ENCODE measurements at places on chromosomes 1 and 21.

- H3K4me1 ChIP-seq, result peaks cover 2% of the 10 kb centered on the region
- peaks cover 41% of the 10 kb centered on the region for H3K27me3 ChIP-seq
- no peak overlapping the region for H3K4me3 ChIP-seq
Observed at GRCh38 chr1:165403835-165404482, 41.0 kb downstream of the RXRG start.

GRCh38 chr1:248812736-248813425 lies 12.8 kb downstream of the SH3BP5L start:
- H3K4me3 ChIP-seq, result no peak overlapping the region
- H3K27me3 ChIP-seq, result no peaks in the 10 kb centered on the region
- no peak overlapping the region for H3K27ac ChIP-seq
- peaks cover 12% of the 10 kb centered on the region for H3K4me1 ChIP-seq
- H3K36me3 ChIP-seq, result peaks cover 17% of the 10 kb centered on the region

- peak overlapping the region; percentile 100 for H3K4me3 ChIP-seq
- no peaks in the 10 kb centered on the region for H3K27me3 ChIP-seq
- H3K27ac ChIP-seq, result peak overlapping the region; percentile 98
- H3K36me3 ChIP-seq, result peaks cover 26% of the 10 kb centered on the region
- peaks cover 34% of the 10 kb centered on the region for H3K4me1 ChIP-seq
Observed at GRCh38 chr1:46301406-46301807, 2.0 kb downstream of the LRRC41 start.

GRCh38 chr1:21497466-21498061 lies 11.7 kb upstream of the ALPL start:
- no peaks in the 10 kb centered on the region for H3K36me3 ChIP-seq
- H3K27me3 ChIP-seq, result peaks cover 28% of the 10 kb centered on the region
- no peak for DNase-seq
- H3K27ac ChIP-seq, result no peak overlapping the region
- no peaks in the 10 kb centered on the region for H3K4me1 ChIP-seq
- H3K4me3 ChIP-seq, result no peak overlapping the region

GRCh38 chr1:87449348-87449963 lies 120.8 kb downstream of the LMO4 start:
- peak; percentile 74 for DNase-seq
- H3K4me3 ChIP-seq, result peak overlapping the region; percentile 57
- peaks cover 2% of the 10 kb centered on the region for H3K27me3 ChIP-seq
- H3K4me1 ChIP-seq, result peaks cover 24% of the 10 kb centered on the region
- peaks cover 7% of the 10 kb centered on the region for H3K36me3 ChIP-seq

GRCh38 chr1:202063093-202063492 lies 52.7 kb downstream of the ELF3 start:
- H3K27me3 ChIP-seq, result peaks cover 16% of the 10 kb centered on the region
- H3K27ac ChIP-seq, result no peak overlapping the region
- no peak for DNase-seq
- H3K36me3 ChIP-seq, result no peaks in the 10 kb centered on the region
- H3K4me1 ChIP-seq, result no peaks in the 10 kb centered on the region

DNA sequence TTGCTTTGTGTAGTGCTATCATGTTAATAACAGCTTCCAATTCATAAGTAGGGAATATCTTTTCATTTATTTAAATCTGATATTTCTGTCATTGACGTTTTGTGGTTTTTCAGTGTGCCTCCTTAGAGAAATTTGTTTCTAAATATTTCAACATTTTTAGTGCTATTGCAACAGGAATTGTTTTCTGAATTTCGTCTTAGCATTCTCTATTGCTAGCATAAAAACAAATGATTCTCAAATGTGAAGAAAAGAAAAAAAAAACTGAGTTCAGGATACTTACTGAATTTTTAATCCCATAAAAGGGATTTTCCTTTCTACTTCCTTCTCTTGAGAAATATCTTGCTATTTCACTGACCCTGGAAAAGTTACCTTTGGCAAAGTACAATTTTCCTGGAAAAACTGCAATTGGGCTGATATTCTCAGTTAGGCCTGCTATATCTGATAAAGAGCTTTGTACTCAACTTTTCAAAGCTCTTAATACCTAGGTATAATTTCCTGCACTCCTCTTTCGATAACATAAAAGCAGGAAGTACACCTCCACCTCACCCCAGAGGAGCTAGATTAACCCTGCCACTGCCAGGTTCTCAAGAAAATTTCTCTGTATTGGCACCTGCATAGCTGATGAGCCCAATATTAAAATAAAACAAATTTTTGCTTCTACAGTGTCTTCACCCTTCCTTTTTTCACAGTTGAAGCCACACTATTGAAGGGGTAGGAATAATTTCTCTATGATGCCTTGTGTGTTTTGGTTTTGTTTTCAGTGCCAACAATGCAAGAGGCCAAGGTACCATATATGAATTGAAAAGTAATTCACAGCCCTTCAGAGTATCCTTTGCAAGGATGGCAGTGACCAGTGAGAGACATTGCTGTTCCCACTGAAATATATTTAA lies 35.6 kb downstream of the PTPN14 start:
- H3K27me3 ChIP-seq, result peaks cover 26% of the 10 kb centered on the region
- no peaks in the 10 kb centered on the region for H3K4me1 ChIP-seq
- H3K27ac ChIP-seq, result no peak overlapping the region
- H3K4me3 ChIP-seq, result no peak overlapping the region

DNA sequence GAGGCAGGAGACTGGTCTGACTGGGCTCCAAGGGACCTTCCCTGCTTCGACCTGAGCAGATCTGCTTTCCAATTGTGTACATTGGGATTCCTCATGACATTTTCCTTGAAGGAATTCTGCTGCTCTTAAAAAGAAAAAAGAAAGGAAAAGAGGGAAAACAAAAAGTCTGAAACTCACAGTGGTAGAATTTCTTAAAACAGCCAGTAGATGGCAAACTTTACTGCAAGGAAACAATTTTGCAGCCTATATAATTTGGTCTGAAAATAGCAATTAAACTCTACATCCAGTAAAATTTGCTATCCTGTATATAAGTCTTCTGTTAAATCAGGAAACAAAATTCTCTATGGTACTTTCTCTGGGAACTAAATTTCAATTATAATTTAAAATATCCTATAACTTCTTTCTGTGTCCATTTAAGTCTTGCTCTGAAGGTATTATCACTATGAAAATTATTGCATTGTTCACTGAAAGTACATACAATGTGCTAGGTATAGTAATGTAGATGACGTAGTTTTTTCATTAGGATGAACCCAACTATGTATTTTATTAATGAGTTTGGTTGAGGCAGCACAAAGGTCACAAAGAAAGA lies 59.8 kb downstream of the CRB1 start:
- no peak for DNase-seq
- H3K4me3 ChIP-seq, result no peak overlapping the region
- H3K27me3 ChIP-seq, result peaks cover 9% of the 10 kb centered on the region
- no peak overlapping the region for H3K27ac ChIP-seq
- H3K36me3 ChIP-seq, result no peaks in the 10 kb centered on the region

DNA sequence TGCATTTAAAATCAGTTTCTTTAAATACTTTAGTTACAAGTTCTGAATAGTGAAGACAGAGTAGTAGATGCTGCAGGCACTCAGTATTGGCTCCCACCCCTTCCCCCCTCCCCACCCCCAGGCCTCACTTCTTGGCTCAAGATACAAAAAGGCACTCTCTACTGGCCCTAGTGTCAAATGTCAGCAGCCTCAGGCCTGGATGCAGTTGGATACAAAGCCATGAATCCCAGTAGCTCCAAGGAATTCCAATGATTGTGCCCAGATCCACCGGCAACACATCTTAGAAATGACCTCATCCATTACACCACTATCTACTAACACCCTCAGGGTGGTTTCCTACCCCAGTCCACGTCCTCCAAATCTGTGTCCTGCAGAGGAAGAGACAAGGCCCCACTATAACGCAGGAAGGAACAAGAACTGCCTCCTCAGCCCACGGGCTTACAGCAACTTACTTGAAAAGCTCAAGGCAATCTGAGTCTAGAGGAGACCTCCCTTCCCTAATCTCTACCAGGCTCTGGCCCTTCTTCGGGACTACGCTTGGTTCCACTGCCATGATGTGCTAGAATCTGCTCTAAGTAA lies 17.6 kb downstream of the ACADM start:
- H3K4me3 ChIP-seq, result no peak overlapping the region
- no peak for DNase-seq
- H3K36me3 ChIP-seq, result peaks cover 32% of the 10 kb centered on the region
- H3K4me1 ChIP-seq, result peaks cover 4% of the 10 kb centered on the region
- H3K27me3 ChIP-seq, result no peaks in the 10 kb centered on the region

- no peaks in the 10 kb centered on the region for H3K4me1 ChIP-seq
- no peaks in the 10 kb centered on the region for H3K36me3 ChIP-seq
- DNase-seq, result no peak
Observed at GRCh38 chr1:201265756-201266155, 17.6 kb upstream of the PKP1 start.

DNA sequence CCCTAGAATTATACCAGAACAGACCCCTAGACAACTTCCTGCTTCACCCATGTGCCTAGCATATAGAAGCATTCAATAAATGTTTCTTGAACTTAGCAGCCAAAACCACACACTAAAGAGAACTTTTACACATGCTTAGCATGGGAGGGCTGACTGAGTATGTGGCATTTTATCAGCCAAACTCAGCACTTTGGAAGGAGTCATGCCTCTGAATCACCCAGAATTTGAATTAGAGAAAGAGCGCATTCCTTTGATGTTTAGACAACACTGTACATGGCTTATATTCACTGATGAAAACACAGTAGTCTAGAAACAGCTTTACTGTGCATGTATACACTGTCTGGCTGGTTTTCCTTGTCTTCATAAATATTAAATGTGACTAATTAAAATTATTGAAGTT lies 26.1 kb downstream of the SPAG17 start:
- no peaks in the 10 kb centered on the region for H3K27me3 ChIP-seq
- no peak overlapping the region for H3K4me3 ChIP-seq
- DNase-seq, result no peak
- no peaks in the 10 kb centered on the region for H3K36me3 ChIP-seq
- H3K27ac ChIP-seq, result no peak overlapping the region

DNA sequence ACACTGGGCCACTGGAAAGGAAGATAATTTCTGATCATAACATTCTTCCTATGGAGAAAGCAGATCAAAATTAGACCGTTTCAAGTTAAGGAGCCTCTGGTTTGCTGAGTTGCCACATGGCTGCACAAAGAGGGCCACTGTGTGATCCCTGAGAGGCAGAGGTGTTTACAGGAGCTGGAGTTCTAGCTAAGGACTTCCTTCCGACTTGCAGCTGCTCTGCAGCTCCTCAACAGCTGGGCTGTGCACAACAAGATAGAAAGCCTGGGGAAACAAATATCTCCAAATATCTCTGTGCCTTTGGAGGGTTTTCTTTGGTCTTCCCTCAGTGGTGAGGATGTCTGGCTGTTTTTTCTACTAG lies 26.8 kb downstream of the GADD45A start:
- no peak for DNase-seq
- no peak overlapping the region for H3K4me3 ChIP-seq
- no peak overlapping the region for H3K27ac ChIP-seq
- H3K36me3 ChIP-seq, result no peaks in the 10 kb centered on the region
- H3K27me3 ChIP-seq, result no peaks in the 10 kb centered on the region

GRCh38 chr1:114691061-114691460 lies 4.3 kb downstream of the AMPD1 start:
- no peak for DNase-seq
- no peaks in the 10 kb centered on the region for H3K4me1 ChIP-seq
- peaks cover 31% of the 10 kb centered on the region for H3K27me3 ChIP-seq
- H3K27ac ChIP-seq, result no peak overlapping the region
- H3K4me3 ChIP-seq, result no peak overlapping the region

- H3K27ac ChIP-seq, result no peak overlapping the region
- peaks cover 9% of the 10 kb centered on the region for H3K4me1 ChIP-seq
- no peaks in the 10 kb centered on the region for H3K36me3 ChIP-seq
- peaks cover 62% of the 10 kb centered on the region for H3K27me3 ChIP-seq
- no peak for DNase-seq
Observed at GRCh38 chr1:214547747-214548146, 3.7 kb downstream of the PTPN14 start.

DNA sequence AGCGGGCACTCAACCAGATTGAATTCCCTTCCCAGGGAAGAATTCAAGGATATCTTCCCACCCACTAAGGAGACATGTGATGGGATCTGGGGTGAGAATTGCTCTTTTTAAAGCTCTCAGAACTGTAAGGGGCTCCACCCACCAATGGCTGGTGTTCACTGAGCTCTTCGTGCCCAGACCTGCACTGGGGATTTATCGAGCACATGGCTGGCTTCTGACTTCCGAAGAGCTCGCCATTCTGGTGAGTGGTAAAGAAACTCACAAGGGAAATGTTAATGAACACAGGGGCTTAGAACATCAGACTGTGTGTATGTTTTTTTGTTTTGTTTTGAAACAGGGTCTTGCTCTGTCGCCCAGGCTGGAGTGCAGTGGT lies 9.8 kb downstream of the PADI3 start:
- H3K36me3 ChIP-seq, result no peaks in the 10 kb centered on the region
- H3K4me1 ChIP-seq, result no peaks in the 10 kb centered on the region
- H3K27ac ChIP-seq, result no peak overlapping the region
- H3K4me3 ChIP-seq, result no peak overlapping the region
- H3K27me3 ChIP-seq, result peaks cover 11% of the 10 kb centered on the region
- DNase-seq, result no peak

DNA sequence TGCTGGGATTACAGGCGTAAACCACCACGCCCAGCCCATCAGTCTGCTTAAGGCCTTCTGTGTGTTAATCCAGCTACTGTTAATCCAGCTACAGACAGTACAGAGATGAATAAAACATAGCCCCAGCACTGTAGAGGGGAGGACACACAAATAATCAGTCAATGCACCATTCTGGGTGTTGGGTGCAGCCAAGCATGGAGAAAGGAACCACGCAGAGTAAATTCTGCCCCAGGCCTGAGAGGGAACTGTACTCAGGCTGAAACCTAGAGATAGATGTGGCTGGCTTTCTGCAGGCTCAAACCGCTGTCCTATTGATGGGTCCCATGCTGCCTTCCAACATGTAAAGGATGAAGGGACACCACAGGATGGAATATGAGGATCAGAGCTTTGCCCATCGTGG lies 136.8 kb upstream of the IGSF21 start:
- no peak for DNase-seq
- no peaks in the 10 kb centered on the region for H3K36me3 ChIP-seq
- H3K27me3 ChIP-seq, result no peaks in the 10 kb centered on the region
- H3K4me3 ChIP-seq, result no peak overlapping the region
- H3K4me1 ChIP-seq, result no peaks in the 10 kb centered on the region

- no peak for DNase-seq
- H3K36me3 ChIP-seq, result peaks cover 56% of the 10 kb centered on the region
- peak overlapping the region; percentile 50 for H3K27ac ChIP-seq
Observed at GRCh38 chr1:42689912-42690311, 7.7 kb downstream of the YBX1 start.

GRCh38 chr1:212542761-212543187 lies 65.8 kb upstream of the ATF3 start:
- H3K36me3 ChIP-seq, result no peaks in the 10 kb centered on the region
- no peaks in the 10 kb centered on the region for H3K4me1 ChIP-seq
- peaks cover 35% of the 10 kb centered on the region for H3K27me3 ChIP-seq

All from activated CD8-positive, alpha-beta memory T cell treated with anti-CD3 and anti-CD28 coated beads, Interleukin-2, amount 10 ng/mL, durations not matched to agents 7 days and 5 days (primary cell).